ENCODE measurements at places on chromosomes 13 and 19.
A peak's percentile ranks its signal among the peaks of the same experiment; 100 is the strongest.

- DNase-seq = no peak
These were observed 2.5 kb upstream of the ZMYM2 start for GRCh38 chr13:19955873-19956559.

GRCh38 chr13:107075576-107075975, 507.6 kb upstream of the ARGLU1 start:
- DNase-seq = no peak

GRCh38 chr13:47135800-47136503, 239.1 kb upstream of the HTR2A start:
- DNase-seq = no peak

DNA sequence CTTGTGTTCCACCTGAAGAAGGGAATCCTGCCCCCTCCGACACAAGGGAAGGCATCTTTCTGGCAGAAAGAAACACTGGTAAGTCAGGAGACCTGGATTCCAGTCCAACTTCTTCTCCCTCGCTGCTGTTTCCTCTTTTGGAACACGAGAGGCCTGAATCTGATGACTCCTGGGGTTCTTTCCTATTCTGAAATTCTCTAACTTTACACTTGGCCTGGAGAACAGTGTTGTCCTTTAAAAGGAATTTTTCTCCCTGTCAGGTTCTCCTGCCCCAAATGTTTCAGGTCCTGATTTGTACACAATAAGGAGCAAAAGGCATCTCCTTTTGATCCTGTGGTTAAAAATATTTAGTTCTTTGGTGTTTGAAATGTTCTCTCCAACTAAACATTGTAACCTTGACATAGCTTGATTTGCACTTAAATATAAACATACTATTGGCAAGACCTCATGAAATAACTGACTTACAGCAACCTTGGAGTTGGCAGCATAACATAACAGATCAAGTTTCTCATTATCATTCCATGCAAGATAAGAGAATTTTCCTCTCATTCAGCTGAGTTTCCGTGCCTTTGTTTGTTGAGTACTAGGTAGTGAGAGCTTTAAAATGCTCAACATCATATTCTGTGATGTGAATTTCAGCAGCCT, 244.8 kb downstream of the COG6 start:
- no peak for DNase-seq

DNA sequence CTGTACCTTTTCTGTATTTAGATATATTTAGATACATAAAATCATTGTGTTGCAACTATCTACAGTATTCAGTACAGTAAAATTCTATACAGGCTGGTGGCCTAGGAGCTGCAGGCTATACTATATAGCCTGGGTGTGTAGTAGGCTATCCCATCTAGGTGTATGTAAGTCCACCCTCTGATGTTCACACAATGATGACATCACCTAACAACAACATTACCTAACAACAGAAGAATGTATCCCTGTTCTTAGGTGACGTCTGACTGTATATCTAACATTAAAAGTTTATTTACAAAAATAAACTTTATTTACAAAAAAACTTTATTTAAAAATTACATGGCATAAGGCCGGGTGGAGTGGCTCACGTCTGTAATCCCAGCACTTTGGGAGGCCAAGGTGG, 28.3 kb upstream of the ZFP30 start:
- DNase-seq = no peak

DNA sequence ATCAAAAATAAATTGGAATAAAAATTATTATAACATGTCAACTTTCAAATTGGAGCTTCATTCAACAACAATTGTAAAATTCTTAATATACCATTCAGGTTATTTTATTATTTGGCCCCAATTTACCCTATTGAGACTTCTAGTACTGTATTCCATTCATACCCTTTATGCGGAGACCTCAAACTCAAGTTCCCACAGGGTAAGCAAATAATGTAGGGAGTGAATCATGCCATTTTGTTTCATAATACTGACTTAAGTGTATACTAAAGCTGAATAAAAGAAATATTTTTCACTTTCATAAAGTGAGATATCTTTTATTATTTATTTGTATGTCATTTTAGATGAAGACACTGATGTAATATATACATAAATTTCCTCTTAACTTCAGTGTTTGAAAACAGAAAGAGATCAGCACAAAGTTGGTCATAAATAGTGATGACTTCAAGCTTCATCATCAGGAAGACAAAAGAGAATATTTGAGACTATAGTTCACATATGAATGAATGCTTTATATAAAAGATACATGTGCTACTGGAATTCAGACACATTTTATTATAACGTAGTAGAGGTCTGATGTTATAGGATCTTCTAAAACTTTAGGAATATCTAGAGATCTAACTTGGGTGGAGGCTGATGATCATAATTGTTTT, 894.4 kb upstream of the PCDH9 start:
- no peak for DNase-seq

DNA sequence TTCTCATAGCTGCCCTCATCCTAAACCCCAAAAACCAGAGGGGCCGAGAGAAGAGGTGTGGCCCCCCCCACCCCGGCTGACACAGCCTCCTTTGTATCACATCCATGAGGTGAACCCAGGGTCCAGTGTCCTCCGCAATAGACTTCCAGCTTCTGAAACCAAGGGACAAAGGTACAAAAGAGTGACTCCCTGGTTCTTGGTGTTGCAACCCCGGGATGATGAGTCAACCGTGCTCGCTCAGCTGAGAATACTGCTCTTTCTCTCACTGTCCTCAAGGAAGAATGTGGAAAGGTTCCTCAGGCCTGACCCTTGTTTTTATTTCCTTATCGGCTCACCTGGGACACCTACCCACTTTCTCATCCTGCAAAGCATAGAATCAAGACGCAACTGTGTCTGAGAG, 5.5 kb downstream of the SLC15A1 start:
- DNase-seq = peak; percentile 13

- no peak for DNase-seq
These were observed 909.2 kb upstream of the PCDH20 start for GRCh38 chr13:62324842-62325241.

DNA sequence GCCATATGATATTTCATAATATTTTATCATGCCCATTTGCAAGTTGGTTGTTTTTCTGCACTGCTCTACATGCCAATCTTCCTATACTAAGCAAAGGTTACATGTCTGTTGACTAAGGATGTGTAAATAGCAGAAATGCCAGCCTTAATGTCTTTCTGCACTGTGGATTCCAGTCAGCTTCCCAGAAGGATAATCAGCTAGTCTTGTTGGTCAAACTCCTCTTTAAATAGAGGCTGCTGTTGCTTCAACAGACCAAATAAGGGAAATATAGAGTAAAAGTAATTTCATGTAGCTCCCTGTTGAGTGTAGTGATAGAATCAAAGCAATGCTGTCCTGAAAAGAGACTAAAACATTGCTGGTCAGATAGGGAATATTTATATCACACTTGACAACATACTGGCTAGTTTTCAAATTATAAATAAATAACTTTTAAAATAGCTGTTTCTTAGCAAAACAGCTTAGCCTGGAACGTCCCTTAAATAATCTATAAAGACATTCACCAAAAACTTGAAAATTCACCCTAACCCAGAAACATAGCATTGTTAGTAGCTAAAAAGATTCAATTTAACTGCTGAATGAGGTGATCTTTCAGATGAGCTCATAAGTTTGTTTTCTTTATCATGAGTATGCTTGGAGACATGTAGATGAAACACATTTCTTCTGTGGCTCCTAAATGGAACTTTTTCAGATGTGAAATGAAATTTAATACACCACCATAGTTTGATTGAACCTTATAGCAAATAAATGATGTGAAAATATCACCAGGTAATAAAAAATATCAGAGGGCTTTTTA, 56.6 kb downstream of the FRY start:
- DNase-seq = peak; percentile 5

DNA sequence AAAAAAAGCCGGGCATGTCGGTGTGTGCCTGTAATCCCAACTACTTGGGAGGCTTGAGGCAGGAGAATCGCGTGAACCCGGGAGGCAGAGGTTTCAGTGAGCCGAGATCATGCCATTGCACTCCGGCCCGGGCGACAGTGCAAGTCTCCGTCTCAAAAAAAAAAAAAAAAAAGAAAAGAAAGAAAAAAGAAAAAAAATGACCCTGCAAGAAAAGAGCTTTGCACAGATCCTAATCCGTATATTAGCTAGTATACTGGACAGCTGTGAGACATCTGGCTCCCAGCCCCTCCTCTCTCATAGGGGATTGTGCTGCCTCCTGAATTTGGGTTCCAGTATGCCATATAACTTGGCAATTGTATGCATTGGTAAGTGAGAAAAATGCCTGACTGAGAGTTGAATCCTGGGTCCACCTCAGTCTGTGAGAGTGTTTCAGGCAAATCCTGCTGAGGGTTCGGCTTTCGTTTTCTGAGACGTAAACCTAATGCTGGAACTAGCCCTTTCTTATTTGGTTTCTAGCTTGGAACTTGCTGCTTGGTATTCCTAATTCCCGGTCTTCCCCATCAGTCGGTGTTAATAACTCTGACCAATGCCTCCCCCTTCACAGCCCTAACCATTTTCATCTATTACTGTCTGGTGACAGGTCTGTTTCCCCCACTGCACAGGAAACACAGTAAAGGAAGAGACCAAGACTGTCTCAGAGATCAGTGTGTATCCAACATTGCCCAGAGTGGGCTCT, 1.3 kb upstream of the AKT2 start:
- DNase-seq = no peak

DNA sequence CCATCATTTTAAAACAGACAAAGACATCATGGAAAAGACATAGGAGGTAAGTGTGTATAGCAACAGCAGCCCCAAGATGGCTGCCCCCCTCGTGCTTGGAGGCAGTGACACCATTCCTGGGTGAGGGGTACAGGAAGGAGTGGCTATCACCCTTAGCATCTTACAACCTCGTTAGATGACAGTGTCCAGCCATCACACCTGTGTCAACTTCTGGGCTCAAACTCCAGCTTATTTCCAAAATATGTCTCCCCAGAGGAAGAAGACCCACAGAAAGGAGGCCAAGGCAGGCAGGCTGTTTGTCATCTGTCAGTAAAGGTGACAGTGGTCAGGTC, 27.5 kb downstream of the EPS15L1 start:
- DNase-seq = no peak

DNA sequence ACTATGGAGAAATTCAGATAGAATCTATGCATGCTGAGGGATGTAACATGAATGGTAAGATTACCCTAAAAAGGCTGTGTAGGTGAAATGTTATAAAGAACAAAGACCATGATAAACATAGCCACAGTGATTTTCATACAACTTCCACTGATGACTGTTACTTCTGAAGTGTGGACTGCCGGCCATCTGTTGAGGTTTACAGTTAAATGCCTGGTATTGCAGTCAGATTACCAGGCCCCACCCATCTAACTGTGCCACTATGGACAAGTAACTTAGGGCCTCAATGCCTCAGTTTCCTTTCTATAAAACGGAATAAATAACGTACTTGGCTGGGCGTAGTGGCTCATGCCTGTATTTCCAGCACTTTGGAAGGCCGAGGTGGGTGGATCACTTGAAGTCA, 395.6 kb downstream of the KLF12 start:
- DNase-seq = no peak

DNA sequence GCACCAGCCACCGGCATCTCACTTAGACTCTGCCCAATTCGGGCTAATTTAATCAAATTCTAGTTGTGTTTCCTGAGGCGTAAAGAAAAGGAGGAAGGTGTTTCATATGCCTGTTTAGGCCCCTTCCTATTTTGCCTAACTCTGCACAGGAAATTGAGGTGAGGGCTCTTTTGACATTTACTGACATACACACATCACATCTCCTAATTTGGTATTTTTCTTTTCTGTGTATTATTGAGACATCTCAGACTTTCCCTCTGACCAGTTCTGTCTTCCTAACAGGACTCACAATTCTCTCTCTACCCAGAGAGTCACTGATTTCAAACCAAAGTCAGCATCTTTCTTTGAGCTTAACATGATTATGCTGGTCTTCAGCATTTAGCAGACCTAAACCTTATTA, 7.9 kb downstream of the CEACAM3 start:
- DNase-seq = no peak

DNA sequence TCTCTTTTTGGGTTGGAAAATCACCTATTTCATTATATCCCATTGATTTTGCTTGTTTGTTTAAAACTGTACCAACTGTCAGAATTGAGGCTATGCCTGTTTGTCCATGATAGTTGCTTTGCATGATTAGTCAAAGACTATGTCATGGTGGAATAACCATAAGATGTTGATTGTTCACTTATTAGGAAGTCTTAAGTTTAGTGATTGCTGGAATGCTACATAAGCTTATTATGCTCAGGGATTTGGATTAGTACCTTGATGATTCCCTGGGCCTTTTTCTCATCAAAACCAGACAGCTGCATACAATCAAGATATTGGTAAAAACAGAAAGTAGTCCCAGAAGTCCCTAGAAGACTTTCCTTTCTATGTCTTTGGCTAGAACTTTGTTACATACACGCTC, 954.7 kb downstream of the PCDH9 start:
- DNase-seq = no peak

GRCh38 chr13:112874751-112875300, 94.2 kb upstream of the MCF2L start:
- no peak for DNase-seq

GRCh38 chr13:45521297-45521696, 56.6 kb downstream of the COG3 start:
- DNase-seq = peak; percentile 71

GRCh38 chr13:33494596-33495204, 209.1 kb upstream of the STARD13 start:
- peak; percentile 95 for DNase-seq

- peak; percentile 76 for DNase-seq
These were observed 54.7 kb upstream of the WASF3 start for GRCh38 chr13:26502826-26503225.

- no peak for DNase-seq
These were observed 1183.3 kb downstream of the SLITRK1 start for GRCh38 chr13:82698941-82699340.

DNA sequence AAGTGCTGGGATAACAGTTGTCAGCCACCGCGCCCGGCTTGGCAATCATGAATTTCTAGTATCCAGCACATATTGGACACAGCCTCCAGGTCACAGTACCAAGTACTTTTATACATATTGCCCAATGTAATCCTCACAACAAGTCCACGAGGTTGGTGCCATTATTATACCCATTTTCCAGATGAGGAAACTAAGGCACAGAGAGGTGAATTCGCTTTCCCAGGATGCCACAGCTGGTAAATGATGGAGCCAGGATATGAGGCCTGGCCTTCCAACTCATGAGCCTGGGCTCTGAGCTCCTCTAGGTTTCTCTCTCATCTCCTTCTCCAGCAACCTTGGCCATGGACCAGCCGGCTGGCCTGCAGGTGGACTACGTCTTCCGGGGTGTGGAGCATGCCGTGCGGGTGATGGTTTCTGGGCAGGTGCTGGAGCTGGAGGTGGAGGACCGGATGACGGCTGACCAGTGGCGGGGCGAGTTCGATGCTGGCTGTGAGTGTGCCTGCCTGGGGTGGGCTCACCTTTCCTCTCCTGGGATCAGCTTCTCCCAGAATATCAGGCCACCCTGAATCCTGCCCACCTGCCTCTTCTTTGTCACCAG, 7.5 kb downstream of the CCDC61 start:
- DNase-seq = no peak
